Activated naive CD4-positive, alpha-beta T cell treated with anti-CD3 and anti-CD28 coated beads, Interleukin-2, amount 10 ng/mL, durations not matched to agents 5 hours and 36 hours (primary cell): ENCODE measurements at places on chromosomes 13 and 19. TPM values are rescaled to one million over a fixed set of nuclear protein-coding genes. Genes with fewer than 3 reads are reported as not detected.

ADAMTSL5 gene
- 8.1 TPM for total RNA-seq

GJA3 gene
- total RNA-seq = not detected

HAUS5 gene
- 41.8 TPM for total RNA-seq

CPB2 gene
- total RNA-seq = not detected

RCBTB1 gene
- total RNA-seq = 18.9 TPM

FBXO17 gene
- total RNA-seq = not detected

FCER2 gene
- not detected for total RNA-seq

COX7A1 gene
- total RNA-seq = not detected

ADM5 gene
- total RNA-seq = 5.3 TPM

CCNA1 gene
- not detected for total RNA-seq

EGLN2 gene
- total RNA-seq = 158 TPM

SDHAF1 gene
- 17.4 TPM for total RNA-seq

F10 gene
- not detected for total RNA-seq

SF3A2 gene
- 129 TPM for total RNA-seq

ZNF497 gene
- 2.1 TPM for total RNA-seq

RNF113B gene
- not detected for total RNA-seq

PROZ gene
- total RNA-seq = not detected

YJU2 gene
- total RNA-seq = 26.0 TPM

SPRED3 gene
- 1.8 TPM for total RNA-seq

CDX2 gene
- total RNA-seq = not detected
